Lung (tissue), 17 donors: ENCODE measurements at places on chromosomes 2 and 18. TPM values are rescaled to one million over a fixed set of nuclear protein-coding genes. Genes with fewer than 3 reads are reported as not detected.

- no peaks in the 10 kb centered on the region for H3K4me1 ChIP-seq
- DNase-seq, result no peak
- H3K4me3 ChIP-seq, result no peak overlapping the region
- no peaks in the 10 kb centered on the region for H3K27me3 ChIP-seq
These were observed 141.0 kb downstream of the RPIA start for GRCh38 chr2:88832311-88832991.

DNA sequence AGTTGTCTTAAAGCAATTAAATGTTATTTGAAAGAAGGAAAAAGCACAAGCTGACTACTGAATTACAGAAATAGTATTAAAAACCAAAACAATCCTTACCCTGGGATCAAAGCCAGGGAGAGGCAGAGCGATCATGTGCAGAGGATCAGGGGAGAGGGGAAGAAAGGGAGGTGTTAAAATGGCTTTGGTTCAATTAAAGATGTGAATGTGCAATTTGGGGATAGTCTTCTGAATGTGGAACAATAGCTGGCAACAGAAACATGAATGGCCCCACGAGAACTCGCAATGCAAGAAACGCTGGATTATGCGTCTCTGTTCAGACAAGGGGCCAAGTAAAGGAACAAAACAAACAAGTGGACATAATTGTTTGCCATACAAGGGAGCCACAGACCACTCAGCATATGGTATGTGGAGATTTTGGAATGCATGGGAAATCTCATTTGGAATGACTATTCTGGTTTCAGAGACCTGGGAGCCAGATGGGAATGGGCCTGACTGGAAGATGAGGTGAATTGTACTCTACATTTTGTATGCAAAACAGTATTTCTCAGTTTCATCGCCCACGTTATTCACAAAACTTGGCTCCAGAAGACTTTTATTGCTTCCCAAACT lies 155.4 kb downstream of the SLC4A3 start:
- no peaks in the 10 kb centered on the region for H3K4me1 ChIP-seq
- no peaks in the 10 kb centered on the region for H3K27me3 ChIP-seq
- H3K27ac ChIP-seq, result no peak overlapping the region

GRCh38 chr2:173448938-173449471 lies 94.3 kb downstream of the CDCA7 start:
- DNase-seq, result peak; percentile 83
- no peaks in the 10 kb centered on the region for H3K4me1 ChIP-seq
- no peaks in the 10 kb centered on the region for H3K36me3 ChIP-seq

SCN1A gene
- 32.6 TPM for total RNA-seq

DNA sequence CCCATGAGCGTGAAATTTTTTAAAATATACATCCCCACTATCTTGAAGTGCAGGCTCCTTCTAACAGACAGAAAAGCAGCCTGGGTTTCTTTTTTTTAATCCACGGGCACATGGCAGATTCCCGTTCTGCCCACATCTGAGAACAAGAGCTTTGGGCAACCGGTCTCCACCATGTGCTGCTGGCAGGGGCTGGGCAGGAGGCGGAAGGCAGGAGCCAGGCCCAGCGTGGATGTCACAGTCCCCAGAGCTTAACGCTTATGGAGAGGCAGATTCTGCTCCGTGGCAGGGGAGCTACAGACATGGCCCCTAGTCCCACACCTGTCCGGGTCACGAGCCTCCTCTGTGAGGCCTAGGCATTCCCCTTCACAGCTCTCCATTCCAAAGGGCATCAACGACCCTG lies 503.0 kb upstream of the MYT1L start:
- H3K36me3 ChIP-seq, result no peaks in the 10 kb centered on the region
- no peaks in the 10 kb centered on the region for H3K4me1 ChIP-seq
- no peak for DNase-seq
- H3K27ac ChIP-seq, result no peak overlapping the region

- DNase-seq, result no peak
- no peaks in the 10 kb centered on the region for H3K4me1 ChIP-seq
- no peaks in the 10 kb centered on the region for H3K27me3 ChIP-seq
- H3K27ac ChIP-seq, result no peak overlapping the region
- H3K4me3 ChIP-seq, result no peak overlapping the region
- no peaks in the 10 kb centered on the region for H3K36me3 ChIP-seq
These were observed 224.4 kb upstream of the COPS8 start for GRCh38 chr2:236861196-236861875.

DNA sequence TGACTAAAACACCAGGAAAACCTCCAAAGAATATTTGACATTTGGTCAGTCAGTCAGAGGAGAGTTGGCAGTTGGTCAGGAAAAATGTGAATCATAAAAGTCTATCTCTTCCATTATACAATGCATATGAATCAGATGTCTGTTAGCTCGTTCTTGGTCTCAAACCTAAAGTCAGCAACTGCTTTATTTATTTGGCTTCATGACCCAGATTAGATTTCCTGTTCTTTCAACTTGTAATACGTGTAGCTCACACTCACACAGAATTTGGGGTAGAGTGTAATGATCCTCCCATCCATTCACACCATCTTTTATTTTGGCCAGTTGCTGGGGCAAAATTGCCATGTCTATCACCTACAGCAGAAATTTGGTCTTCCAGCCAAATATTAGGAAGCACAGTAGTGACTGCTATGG lies 81.9 kb upstream of the COL5A2 start:
- no peaks in the 10 kb centered on the region for H3K27me3 ChIP-seq
- H3K4me3 ChIP-seq, result no peak overlapping the region
- H3K4me1 ChIP-seq, result peaks cover 10% of the 10 kb centered on the region
- no peaks in the 10 kb centered on the region for H3K36me3 ChIP-seq
- peak; percentile 73 for DNase-seq

GRCh38 chr2:240353086-240353798 lies 82.2 kb upstream of the GPC1 start:
- H3K4me1 ChIP-seq, result no peaks in the 10 kb centered on the region
- peaks cover 5% of the 10 kb centered on the region for H3K27me3 ChIP-seq
- DNase-seq, result no peak
- no peak overlapping the region for H3K4me3 ChIP-seq
- no peak overlapping the region for H3K27ac ChIP-seq

DNA sequence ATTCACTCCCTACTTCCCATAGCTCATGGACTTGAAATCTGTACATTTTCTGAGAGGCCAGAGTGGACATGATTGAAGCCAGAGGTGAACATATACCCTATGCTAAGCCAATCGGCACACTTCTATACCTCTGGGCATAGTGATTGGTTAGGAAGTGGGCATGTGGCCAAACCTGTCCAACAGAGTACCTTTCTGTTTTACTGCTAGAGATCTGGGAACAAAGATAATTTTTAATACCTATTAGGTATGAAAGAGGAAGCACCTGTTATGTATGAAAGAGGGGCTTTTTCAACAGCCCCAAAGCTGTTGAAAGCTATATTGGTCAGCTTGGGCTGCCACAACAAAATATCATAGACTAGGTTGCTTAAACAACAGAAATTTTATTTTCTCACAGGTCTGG lies 27.7 kb downstream of the METTL8 start:
- H3K27me3 ChIP-seq, result no peaks in the 10 kb centered on the region
- no peak for DNase-seq
- no peak overlapping the region for H3K27ac ChIP-seq

GALR1 gene
- 0.03 TPM for total RNA-seq

DNA sequence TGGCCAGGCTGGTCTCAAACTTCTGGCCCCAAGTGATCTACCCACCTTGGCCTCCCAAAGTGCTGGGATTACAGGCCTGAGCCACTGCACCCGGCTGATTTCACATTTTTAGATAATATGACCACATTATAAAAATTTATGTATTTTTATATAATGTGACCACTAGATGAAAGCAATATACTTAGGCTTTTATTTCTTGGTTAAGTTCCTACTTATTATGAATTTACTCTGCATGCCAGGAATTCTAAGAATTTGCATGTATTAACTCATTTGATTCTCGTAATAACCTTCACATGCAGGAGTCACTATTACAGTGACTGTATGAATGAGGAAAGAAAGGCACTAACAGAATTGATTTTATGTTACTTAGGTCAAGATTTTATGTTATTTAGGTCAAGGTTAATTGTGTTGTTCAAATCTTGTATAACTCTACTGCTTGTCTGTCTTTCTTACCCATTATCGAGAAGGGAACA lies 25.6 kb upstream of the CASP8 start:
- no peak overlapping the region for H3K4me3 ChIP-seq
- no peak overlapping the region for H3K27ac ChIP-seq
- no peaks in the 10 kb centered on the region for H3K36me3 ChIP-seq

DNA sequence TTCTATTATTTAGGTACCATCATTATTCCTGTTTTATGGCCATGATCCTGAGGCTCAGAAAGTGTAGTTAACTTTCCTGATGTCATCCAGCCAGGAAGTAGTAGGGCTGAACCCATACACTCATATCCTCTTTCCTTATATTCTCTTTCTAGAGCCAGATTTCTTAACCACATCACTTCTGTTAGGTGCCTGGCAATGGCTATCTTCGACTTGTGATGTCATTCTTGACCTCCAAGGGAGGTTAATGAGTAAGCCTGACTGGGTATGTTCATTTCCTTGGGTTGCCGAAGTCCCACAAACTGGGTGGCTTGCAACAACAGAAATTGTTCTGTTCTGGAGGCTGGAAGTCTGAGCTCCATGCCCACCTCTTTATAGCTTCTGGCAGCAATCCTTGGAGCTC lies 43.4 kb downstream of the ITGB6 start:
- H3K27me3 ChIP-seq, result no peaks in the 10 kb centered on the region
- DNase-seq, result no peak
- peaks cover 2% of the 10 kb centered on the region for H3K36me3 ChIP-seq
- no peak overlapping the region for H3K4me3 ChIP-seq
- no peak overlapping the region for H3K27ac ChIP-seq

CCDC88A gene
- 91.9 TPM for total RNA-seq

- DNase-seq, result no peak
- H3K36me3 ChIP-seq, result no peaks in the 10 kb centered on the region
- H3K4me1 ChIP-seq, result peaks cover 8% of the 10 kb centered on the region
- no peak overlapping the region for H3K4me3 ChIP-seq
- H3K27ac ChIP-seq, result no peak overlapping the region
These were observed 536.3 kb upstream of the TNP1 start for GRCh38 chr2:217396165-217396564.

INHBB gene
- total RNA-seq, result 7.8 TPM

- no peak overlapping the region for H3K27ac ChIP-seq
- no peak overlapping the region for H3K4me3 ChIP-seq
- H3K4me1 ChIP-seq, result no peaks in the 10 kb centered on the region
- H3K27me3 ChIP-seq, result peaks cover 3% of the 10 kb centered on the region
- no peak for DNase-seq
These were observed 101.8 kb downstream of the MRPS9 start for GRCh38 chr2:105139556-105140239.

ASB18 gene
- not detected for total RNA-seq

RBFA gene
- total RNA-seq, result 32.1 TPM

- no peaks in the 10 kb centered on the region for H3K27me3 ChIP-seq
- H3K36me3 ChIP-seq, result no peaks in the 10 kb centered on the region
- H3K4me1 ChIP-seq, result peaks cover 11% of the 10 kb centered on the region
- H3K27ac ChIP-seq, result no peak overlapping the region
- DNase-seq, result no peak
These were observed 7.2 kb downstream of the LIMS1 start for GRCh38 chr2:108541451-108541850.

- H3K4me3 ChIP-seq, result no peak overlapping the region
- H3K27me3 ChIP-seq, result no peaks in the 10 kb centered on the region
- DNase-seq, result no peak
- H3K4me1 ChIP-seq, result peaks cover 2% of the 10 kb centered on the region
These were observed 116.8 kb upstream of the SERPINE2 start for GRCh38 chr2:224155896-224156295.

GRCh38 chr2:190859347-190860297 lies 21.0 kb upstream of the GLS start:
- no peaks in the 10 kb centered on the region for H3K36me3 ChIP-seq
- no peak overlapping the region for H3K4me3 ChIP-seq
- no peaks in the 10 kb centered on the region for H3K27me3 ChIP-seq
- DNase-seq, result peak; percentile 28
- H3K27ac ChIP-seq, result peak overlapping the region; percentile 3
- H3K4me1 ChIP-seq, result peaks cover 6% of the 10 kb centered on the region

- H3K4me1 ChIP-seq, result no peaks in the 10 kb centered on the region
- no peak overlapping the region for H3K4me3 ChIP-seq
- no peaks in the 10 kb centered on the region for H3K27me3 ChIP-seq
- no peak overlapping the region for H3K27ac ChIP-seq
These were observed 312.0 kb upstream of the TNP1 start for GRCh38 chr2:217171874-217172273.

DNA sequence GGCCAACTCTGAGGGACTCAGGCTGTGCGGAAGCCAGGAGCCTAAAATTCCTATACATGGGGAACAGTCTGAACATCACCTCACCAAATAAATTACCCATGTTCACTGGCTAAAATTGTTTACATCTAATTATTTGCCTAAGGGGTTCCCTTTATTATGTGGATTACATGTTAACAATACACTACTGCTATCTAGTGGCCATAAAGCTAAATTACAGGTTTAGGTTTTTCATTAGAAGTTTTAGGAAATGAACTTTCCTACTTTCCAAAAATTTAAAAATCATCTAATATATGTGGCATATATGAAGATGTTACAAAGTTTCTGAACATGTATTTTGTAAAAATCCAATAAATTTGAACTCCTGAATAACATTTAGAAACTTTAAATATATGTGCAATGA lies 40.3 kb downstream of the PLA2R1 start:
- no peaks in the 10 kb centered on the region for H3K4me1 ChIP-seq
- no peaks in the 10 kb centered on the region for H3K27me3 ChIP-seq
- DNase-seq, result no peak
- no peak overlapping the region for H3K27ac ChIP-seq
- no peak overlapping the region for H3K4me3 ChIP-seq

- no peak for DNase-seq
- H3K36me3 ChIP-seq, result peaks cover 14% of the 10 kb centered on the region
- no peak overlapping the region for H3K27ac ChIP-seq
- H3K4me3 ChIP-seq, result no peak overlapping the region
These were observed 89.9 kb upstream of the UBXN4 start for GRCh38 chr2:135651717-135652116.

ASPRV1 gene
- total RNA-seq, result 1.4 TPM

GRCh38 chr2:222731201-222731621 lies 59.8 kb downstream of the MOGAT1 start:
- H3K27ac ChIP-seq, result no peak overlapping the region
- H3K36me3 ChIP-seq, result no peaks in the 10 kb centered on the region
- DNase-seq, result no peak
- no peak overlapping the region for H3K4me3 ChIP-seq
- H3K27me3 ChIP-seq, result no peaks in the 10 kb centered on the region

DNA sequence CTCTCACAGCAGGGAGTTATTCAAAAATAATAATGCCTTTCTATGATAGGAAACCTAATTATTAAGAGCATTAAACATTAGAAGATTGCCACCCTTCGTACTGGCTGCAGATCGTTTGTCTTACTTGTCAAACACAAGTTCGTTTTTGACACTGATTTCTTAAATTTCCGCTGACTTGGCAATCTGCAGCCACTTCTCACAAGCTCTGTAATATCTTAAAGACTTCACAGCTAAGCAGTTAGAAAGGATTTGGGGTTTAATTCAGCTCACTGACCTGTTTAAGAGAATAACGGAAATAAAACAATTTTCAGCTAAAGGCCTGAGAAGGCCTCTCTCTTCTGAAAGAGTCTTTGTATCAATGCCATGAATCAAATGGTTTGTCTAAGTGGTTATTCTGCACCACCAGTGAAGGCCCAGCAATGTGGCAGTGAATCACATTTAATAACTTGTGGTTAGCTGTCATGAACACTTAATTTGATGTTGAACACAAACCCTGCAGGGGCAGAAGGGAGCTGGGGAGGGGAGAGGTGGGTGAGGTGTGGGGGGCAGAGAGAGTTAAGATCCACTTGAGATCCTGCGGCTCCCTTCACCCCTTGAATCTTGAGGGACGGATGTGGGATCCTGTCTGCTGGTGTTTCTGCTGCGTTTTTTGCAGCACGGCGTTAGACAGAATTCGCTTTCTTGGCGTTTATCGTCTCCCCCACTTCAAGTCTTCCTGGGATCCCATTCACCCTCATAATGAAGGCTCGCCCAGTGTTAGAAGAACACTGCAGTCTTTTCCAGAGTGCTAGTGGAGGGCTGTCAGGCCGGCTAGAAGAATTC lies 145.4 kb upstream of the SATB2 start:
- DNase-seq, result no peak
- H3K36me3 ChIP-seq, result no peaks in the 10 kb centered on the region
- no peaks in the 10 kb centered on the region for H3K4me1 ChIP-seq
- H3K4me3 ChIP-seq, result no peak overlapping the region
